ENCODE measurements at places on chromosomes 12 and 14. TPM values are rescaled to one million over a fixed set of nuclear protein-coding genes. Genes with fewer than 3 reads are reported as not detected.

Gene B3GNT4
- 0.21 TPM for total RNA-seq

Gene AKAP5
- total RNA-seq: 0.16 TPM

Gene KRT6C
- not detected for total RNA-seq

Gene TAS2R7
- not detected for total RNA-seq

Gene ZNF891
- 1.3 TPM for total RNA-seq

Gene ESR2
- 0.03 TPM for total RNA-seq

Gene CD163
- total RNA-seq: not detected

Gene FAR2
- total RNA-seq: 3.0 TPM

Gene NFATC4
- total RNA-seq: 0.53 TPM

Gene EPS8
- total RNA-seq: 193 TPM

Gene LLPH
- total RNA-seq: 43.1 TPM

Gene SLC6A12
- 1.4 TPM for total RNA-seq

Gene OAS2
- total RNA-seq: 1.3 TPM

Gene ERBB3
- 125 TPM for total RNA-seq

Gene STAC3
- total RNA-seq: not detected
